Kidney tubule cell (primary cell): ENCODE measurements at places on chromosomes 16 and 17.

GRCh38 chr16:17069681-17070080, 401.1 kb downstream of the XYLT1 start:
- DNase-seq: no peak

DNA sequence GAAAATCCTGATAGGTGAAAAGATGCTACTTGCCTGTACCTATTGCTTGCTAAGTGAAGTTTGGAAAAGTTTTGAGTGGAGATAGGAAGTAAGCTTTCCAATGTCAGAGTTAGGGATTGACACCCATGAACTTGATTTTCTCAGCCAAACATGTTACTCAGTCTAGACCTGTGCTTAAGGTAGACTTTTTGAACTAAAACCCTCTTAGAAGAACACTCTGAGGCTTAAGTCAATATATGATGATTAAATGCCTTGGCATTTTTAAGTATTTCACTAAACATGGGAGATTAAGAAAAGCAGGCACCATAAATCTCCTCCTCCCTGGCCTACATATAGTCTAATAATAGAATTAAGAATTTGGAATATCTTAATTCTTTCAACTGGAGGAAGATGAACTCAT, 785.6 kb upstream of the SOX9 start:
- DNase-seq: no peak

- DNase-seq: peak; percentile 64
Observed at GRCh38 chr17:61409301-61410112, 9.9 kb downstream of the TBX2 start.

GRCh38 chr16:30665155-30665829, 7.1 kb downstream of the FBRS start:
- no peak for DNase-seq

GRCh38 chr17:40916366-40916765, 21.1 kb downstream of the KRT23 start:
- peak; percentile 22 for DNase-seq

DNA sequence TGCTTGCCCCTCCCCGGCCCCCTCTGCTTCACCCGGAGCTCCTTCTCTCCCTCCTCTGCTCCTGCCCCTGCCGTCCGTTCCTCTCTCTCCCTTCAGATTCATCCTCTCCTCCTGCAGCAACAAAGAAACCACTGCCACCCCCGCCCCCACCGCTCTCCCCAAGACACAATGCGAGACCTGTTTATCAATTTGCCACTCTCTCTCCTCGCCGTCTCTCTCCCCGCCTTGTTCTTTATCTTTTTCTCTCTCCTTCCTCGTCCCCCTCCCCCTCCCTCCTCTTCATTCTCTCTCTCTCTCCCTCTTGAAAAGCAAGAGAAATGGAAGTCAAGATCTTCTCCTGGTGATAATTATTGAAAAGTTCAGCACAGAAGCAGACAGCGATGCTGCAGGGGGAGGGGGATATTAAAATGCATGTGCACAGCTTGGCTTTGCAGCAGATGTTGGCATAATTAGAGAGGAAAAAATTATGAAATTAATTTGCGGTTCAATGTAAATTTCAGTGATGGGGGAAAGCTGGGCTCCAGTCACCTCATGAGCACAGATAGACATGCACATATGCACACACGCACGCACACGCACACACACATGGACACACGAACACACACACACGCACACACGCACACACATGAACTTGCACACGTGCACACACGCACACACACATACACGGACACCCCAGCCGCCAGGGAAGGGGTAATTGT, 58.1 kb upstream of the CBFA2T3 start:
- DNase-seq: no peak

GRCh38 chr17:75737133-75737962, 16.1 kb downstream of the ITGB4 start:
- no peak for DNase-seq

DNA sequence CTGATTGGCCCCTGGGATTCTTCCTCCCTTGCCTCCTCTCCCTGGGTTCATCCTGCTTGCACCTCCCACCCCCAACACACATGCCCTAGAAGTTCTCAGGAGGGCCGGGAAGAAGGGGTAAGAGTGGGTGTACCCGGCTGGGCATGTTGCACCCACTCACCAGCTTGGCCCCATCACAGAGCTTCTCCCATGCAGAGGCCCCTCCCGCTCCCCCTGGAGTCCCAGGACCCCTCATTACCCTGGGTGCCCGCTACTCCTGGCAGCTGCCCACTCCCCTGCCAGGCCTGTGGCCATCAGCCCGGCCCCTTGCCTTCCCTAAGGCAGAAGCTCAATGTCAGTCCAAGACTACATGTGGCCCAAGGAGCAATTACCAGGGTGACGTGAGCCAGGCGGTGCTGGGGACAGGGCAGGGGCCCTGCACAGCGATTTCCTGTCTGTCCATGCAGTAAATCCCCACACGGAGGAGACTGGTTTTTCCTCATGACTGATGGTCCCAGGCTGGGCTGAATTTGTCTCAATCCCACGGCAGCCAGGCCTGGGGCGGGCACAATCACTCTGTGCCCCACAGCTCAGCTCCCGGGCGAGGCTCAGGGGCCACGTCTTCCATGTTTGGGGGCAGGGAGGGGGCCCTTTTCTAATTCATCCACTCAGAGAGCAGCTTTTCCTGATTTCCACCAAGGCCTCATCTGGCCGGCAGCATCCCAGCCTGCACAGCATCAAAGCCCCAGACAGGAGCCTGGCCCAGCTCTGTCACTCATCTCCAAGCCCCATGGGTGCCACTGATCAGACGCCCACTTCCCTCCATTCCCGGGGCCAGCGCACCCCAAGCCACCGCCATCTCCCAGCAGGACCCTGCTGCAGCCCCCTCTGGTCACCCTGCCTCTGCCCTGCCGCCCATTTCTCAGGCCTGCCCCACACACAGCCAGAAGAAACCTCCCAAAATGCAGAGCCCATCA, 234.7 kb downstream of the KATNIP start:
- DNase-seq: no peak

GRCh38 chr17:48173191-48173984, 65.8 kb downstream of the SNX11 start:
- DNase-seq: no peak

- no peak for DNase-seq
Observed at GRCh38 chr16:48537275-48537674, 72.7 kb downstream of the N4BP1 start.

GRCh38 chr17:18356624-18357023, 6.7 kb downstream of the SHMT1 start:
- no peak for DNase-seq

- DNase-seq: no peak
Observed at GRCh38 chr17:18949566-18949965, 2.4 kb upstream of the SLC5A10 start.

DNA sequence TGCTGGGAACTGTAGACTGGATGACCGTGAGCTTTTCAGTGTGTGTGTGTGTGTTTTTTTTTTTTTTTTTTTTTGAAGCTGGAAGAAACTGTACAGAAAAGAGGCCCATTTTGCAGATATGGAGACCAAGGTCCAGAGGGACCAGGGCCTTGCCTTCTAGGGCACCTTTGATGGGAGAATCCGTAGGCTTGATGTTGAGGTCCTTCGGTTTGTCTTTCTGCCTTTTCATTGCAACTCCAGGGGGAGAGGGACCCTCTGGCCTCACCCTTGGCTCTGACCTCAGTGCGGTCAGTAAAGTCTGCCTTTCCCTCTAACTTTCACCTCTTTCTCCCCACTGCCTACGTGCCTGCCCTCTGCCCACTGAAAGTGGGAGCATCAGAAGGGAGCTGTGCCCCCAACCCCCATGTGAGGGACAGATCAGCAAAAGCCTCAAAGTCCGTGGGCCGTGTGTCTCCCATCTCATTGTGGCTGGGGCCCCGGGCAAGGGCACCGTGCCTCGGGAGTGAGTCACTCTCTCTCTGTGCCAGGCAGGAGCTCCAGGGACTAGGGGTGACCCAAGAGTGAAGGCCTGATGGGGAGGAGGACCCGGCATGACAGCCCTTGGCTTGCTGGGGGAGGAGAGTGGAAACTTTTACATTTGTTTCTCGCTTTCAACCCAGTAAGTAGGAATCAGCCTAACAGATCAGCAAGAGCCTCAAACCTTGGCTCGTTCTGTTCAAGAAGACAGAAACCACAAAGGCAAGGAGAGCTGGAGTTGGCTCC, 123.6 kb downstream of the CMIP start:
- DNase-seq: peak; percentile 85

GRCh38 chr17:32558326-32558955, 71.6 kb downstream of the CDK5R1 start:
- no peak for DNase-seq

DNA sequence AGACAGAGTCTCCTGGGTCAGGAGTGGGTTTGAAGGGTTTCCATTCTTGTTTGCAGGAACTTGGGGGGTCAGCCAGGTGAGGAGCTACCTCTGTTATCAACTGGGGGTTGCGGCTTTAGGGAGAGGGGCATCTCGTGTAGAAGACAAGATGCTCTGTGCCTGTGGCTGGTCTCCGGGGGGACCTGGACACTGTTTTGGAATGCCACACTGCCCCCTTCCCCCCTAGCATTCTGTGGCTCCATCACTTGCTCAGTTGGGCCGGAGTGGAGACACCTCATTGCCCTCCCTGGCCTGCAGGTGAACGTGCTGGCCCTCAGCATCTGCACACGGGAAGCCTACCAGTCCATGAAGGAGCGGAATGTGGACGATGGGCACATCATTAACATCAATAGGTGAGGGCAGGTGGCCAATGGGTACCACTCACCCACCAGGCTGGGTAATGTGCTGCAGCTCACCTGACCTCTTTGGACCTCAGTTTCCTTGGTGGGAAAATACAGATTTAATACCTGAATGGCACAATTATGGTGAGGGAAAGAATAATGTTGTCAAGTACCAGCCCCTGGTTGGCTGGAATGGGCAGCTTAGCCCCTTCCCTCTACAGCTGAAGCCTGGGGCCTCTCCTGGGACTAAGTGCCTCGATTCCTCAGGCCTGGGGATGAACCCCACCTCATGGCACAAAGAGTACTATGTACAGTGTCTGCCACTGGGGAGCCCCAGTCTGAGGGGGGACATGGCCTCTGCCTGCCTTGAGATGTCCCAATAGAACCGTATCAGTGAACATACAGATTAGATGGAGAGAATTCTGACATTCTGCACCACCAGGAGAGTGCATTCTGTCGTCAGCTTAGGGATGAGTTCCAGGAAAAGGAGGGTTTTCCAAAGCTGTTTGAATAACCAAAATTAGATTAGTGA, 3.3 kb upstream of the MRM1 start:
- DNase-seq: no peak

DNA sequence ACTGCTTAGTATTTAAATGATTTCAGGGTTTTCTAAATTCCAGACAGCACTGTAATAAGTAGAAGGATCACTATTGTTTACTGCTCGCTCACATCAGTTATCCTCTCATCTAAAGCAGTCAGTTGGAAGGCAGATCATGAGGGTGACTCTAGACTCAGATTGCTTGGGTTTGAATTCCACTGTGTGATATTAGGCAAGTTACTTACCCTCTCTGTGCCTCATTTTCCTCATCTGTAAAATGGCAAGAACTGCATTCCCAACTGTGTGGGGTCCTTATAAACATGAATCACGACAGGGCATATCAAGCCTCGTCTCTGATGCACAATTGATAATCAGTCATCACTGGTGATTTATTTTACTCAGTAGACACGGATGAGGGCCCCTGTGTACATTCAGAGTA, 15.1 kb downstream of the CLUAP1 start:
- no peak for DNase-seq

DNA sequence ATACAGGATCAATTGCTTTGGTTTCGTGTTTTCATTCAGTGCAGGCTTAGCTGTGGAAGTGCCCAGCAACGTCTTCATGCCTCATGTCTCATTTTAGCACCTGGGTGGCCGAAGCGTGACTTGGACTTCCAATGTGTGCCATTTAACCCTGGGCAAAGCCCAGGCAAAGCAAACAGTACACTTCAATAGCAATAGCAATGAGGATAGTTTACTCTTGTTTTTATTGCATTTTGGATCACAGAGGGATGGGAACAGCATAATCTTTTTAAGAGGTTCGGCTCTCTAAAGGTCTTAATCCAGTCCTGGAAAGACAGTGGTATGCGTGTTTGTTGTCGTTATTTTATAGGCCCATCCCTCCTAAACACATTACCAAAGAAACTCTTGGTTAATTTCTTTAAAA, 86.2 kb downstream of the HS3ST3B1 start:
- DNase-seq: no peak

DNA sequence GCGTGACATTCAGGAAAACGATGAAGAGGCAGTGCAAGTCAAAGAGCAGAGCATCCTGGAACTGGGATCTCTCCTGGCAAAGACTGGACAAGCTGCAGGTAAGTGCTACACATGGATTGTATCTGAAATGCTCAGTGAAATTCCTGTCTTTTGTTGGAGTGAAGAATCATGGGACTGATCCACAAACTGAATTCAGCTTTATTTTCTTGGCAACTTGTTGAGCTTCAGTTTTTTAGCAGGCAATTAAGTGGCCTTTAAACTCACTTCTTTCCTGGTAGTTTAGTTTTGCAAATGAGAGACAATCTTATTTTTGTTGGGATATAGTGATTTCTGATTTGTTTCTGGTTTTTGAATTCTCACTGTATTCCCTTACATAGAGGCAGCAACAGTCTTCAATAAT, 2.6 kb downstream of the PSMD11 start:
- no peak for DNase-seq

GRCh38 chr17:31789707-31790505, 69.1 kb downstream of the COPRS start:
- DNase-seq: no peak

DNA sequence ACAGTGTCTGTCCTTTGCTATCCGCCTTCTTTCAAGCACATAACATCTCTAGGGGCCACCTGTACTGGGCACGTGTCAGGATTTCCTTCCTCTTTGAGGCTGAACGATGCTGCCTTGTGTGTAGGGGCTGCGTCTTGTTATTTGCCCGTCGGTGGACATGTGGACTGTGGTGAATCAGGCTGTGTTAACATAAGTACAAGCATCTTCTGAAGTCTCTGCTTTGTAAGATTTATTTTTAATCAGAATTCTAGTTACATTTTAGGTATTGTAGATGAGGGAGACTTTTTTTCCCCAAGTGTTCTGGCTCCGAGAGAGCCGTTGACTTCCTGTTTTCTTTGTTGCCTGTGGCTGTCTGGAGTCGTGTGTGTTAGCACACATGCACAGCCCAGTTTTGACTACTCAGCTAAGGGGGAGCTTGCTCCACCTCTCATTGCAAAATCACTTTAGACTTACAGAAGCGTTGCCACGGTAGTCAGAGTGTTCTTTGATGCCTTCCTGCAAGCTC, 26.1 kb downstream of the SPG7 start:
- no peak for DNase-seq

DNA sequence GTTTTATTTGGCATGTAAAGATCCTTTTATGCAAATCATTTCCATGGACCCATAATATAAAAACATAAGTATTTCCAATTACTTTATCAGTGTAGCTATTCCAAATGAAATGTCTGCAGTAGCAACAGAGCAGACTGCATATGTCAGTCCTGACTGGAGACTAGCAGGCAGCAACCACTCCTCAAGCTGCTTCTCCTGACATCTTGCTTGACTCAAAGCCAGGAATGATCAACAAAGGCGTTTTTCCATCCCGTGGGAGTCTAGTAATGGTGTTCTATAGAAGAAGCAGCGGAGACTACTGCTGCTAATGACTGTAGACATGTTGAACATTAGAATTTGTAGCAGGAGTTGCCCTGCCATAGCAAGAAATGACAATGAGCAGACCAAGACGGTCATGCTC, 73.2 kb upstream of the AKTIP start:
- DNase-seq: no peak

GRCh38 chr17:4019275-4019674, 55.0 kb upstream of the ATP2A3 start:
- no peak for DNase-seq

- peak; percentile 43 for DNase-seq
Observed at GRCh38 chr17:73028299-73028755, 64.2 kb downstream of the SLC39A11 start.
